ENCODE measurements at places on chromosomes 3 and 15. TPM values are rescaled to one million over a fixed set of nuclear protein-coding genes. Genes with fewer than 3 reads are reported as not detected.

DNA sequence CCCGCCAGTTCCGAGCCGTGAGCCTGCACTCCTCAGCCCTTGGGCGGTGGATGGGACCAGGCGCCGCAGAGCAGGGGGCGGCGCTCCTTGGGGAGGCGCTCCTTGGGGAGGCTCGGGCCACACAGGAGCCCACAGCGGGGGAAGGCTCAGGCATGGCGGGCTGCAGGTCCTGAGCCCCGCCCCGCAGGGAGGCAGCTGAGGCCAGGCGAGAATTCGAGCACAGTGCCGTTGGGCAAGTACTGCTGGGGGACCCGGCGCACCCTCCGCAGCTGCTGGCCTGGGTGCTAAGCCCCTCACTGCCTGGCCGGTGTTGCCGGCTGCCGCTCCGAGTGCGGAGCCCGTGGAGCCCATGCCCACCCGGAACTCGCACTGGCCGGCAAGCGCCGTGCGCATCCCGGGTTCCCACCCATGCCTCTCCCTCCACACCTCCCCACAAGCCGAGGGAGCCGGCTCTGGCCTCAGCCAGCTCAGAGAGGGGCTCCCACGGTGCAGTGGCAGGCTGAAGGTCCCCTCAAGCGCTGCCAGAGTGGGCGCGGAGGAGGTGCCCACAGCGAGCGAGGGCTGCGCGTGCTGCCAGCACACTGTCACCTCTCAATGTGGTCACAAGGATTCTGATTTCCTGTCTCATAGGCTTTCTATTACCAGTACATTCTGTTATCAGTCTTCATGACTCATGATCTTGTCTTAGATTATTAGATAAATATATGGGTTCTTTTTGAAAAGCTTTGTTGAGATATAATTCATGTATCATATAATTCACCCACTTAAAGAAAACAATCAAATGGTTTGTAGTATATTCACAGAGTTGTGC, 44.0 kb upstream of the LRIG1 start:
- no peak overlapping the region for H3K4me3 ChIP-seq
- no peaks in the 10 kb centered on the region for H3K27me3 ChIP-seq
- H3K27ac ChIP-seq = no peak overlapping the region

DNA sequence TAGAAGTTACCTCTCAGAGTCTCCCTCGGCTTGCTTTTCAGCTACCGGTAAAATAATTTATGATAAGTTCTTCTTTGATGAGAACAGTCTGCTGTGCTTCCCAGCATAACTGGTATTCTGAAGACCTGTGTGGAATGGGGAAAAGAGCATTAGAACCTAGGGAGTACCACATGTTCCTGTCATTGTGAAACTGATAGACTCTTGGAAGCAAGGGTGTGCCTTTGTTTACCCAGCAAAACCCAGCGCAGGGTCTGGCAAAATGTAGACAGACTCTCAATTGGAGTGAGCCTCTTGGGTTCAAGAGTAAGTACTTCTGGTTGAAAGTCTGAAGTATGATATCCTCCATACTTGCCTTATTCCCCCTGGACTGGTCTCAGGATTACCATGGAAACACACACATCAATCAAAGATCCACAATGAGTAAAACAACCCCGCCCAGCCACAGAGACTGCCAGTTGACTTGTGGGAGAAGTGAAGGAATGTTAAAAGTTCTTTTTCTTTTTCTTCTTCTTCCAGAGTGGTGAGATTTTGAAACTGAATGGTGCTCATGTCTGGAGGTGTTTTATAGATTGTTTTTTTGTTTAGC, 652.4 kb upstream of the NAALADL2 start:
- no peak for DNase-seq
- no peak overlapping the region for H3K4me3 ChIP-seq
- no peak overlapping the region for H3K27ac ChIP-seq
- H3K4me1 ChIP-seq = no peaks in the 10 kb centered on the region
- no peaks in the 10 kb centered on the region for H3K36me3 ChIP-seq

DNA sequence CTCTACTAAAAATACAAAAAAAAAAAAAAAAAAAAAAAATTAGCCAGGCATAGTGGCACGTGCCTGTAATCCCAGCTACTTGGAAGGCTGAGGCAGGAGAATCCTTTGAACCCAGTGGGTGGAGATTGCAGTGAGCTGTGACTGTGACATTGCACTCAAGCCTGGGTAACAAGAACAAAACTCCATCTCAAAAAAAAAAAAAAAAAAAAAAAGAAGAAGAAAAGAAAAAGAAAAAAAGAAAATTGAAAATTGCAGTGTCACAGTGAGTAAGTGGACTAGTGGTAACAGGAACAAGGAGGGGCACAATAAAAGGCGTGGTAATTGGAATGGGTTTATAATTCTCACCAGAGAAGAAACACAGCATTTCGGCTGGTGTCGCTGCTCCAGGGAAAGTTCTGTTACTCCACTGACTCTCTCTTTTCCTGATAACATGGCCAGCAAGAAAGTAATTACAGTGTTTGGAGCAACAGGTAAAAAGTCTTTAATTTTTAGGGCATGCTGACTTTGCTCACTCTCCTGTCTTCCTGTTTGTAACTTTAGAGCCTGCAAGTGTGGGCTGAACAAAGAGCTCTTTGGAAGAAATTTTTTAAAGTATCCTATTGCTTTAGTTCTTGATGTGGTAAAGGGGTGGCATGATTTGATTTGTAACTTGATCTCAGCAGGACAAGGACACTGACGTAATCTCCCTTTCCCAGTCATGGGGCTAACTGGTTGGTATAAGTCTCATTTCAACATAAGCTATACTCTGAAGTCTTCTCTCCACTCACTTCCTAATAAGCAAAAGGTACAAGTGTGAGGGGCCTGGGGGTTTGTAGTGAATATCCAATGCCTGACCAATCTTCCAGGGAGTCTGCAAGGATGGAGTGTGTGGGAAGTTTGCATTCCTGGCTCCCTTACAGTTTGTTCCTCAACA, 22.1 kb upstream of the TRA2B start:
- no peaks in the 10 kb centered on the region for H3K27me3 ChIP-seq
- H3K4me1 ChIP-seq = peaks cover 21% of the 10 kb centered on the region
- peak overlapping the region; percentile 25 for H3K4me3 ChIP-seq
- H3K27ac ChIP-seq = peak overlapping the region; percentile 94
- no peaks in the 10 kb centered on the region for H3K36me3 ChIP-seq

GRCh38 chr3:164791263-164791662, 287.0 kb downstream of the SI start:
- no peaks in the 10 kb centered on the region for H3K36me3 ChIP-seq
- H3K4me1 ChIP-seq = no peaks in the 10 kb centered on the region
- no peak overlapping the region for H3K4me3 ChIP-seq
- H3K27me3 ChIP-seq = no peaks in the 10 kb centered on the region
- H3K27ac ChIP-seq = no peak overlapping the region

DNA sequence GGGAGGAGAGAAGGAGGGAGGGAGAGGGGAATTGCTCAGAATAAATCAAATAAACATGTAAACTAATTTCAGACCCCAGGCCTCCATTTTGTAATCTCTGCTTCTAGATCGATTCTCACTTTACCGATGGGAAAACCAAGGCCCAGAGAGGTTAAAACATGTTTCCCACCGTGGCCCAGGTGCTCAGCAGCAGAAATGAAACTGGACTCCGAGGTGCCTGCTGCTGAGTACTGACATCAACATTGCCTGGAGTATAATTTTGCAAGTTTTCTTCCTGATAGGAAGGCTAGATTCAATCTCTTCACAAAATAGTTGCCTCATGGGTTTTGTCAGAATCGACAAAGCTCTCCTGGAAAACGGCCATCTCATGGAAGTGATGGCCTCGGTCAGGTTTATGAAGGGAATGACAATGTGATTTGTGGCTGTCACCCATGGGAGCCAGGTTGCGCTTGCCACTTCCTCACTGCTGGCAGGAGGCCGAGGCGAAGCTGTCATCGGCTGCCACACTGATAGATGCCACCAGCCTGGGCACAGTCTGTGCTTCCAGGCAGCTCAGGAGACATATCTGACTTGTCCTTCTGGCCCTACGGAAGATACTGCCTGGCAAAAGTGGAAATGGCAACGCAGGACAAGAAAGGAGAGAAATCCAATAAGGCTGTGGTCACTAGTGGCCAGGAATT, 133.1 kb upstream of the LRRN1 start:
- DNase-seq = no peak
- H3K36me3 ChIP-seq = no peaks in the 10 kb centered on the region
- H3K4me3 ChIP-seq = no peak overlapping the region

DNA sequence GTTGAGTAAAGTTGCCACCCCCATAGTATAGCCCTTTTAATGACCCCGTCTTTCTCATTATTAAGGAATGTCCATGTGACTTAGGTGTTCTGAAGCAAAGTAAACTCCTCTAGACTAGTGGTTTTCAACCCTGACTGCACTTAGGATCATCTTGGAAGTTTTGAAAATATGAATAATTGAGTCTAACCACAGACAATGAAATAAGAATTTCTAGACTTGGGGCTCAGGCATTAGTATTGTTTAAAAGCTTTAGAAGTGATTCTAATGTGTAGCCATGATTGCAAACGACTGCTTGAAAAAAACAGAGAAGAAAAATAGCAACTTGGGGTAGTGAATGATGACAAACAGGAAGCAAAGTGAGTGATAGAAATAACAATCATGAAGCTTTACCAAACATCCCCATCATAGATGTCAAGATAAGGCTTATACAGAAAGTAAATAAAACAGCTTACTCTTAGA, 35.0 kb downstream of the ALCAM start:
- peaks cover 35% of the 10 kb centered on the region for H3K4me1 ChIP-seq
- H3K36me3 ChIP-seq = peaks cover 11% of the 10 kb centered on the region
- no peak for DNase-seq
- H3K4me3 ChIP-seq = no peak overlapping the region

DNA sequence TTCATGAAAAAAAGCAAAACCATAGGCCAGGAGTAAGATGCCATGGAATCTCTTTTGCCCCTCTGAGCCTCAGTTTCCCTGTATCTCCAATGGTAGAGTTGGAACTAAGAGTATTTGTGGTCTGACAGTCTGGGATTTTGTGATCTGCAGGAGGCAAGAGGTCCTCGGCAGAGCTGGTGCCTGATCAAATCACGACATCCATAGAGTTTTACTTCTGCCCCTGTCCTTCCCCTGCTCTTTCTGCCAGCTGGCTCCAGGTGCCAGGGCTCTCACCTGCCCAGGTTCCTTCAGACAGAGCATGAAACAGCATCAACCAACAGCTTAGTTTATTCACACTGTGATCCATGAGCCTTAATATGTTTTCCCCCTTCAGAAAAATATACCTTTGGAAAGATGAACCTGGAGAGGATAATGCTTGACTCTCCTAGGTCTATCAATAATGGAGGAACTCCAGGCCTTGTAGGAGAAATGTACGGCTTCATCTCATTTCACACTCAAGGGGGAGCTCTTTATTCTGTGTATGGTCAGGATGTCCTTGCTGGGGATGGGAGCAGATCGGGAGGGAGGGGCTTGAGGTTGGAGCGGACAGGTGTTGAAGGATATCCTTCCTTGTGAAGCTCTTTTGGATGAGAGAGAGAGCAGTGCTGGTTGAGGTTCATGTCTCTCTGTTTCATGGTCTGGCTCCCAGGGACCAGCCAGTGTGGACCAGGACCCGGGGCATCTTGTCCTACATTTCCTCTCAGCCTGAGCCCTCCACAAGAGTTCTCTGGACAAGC, 309.9 kb downstream of the RPLP1 start:
- no peak overlapping the region for H3K4me3 ChIP-seq
- DNase-seq = no peak
- no peaks in the 10 kb centered on the region for H3K36me3 ChIP-seq
- 0 out of 2 replicates have a peak overlapping the region, but pooled peaks have one; percentile 4 for H3K27ac ChIP-seq
- peaks cover 41% of the 10 kb centered on the region for H3K4me1 ChIP-seq
- no peaks in the 10 kb centered on the region for H3K27me3 ChIP-seq

GRCh38 chr3:13574798-13575451, 26.0 kb downstream of the FBLN2 start:
- DNase-seq = no peak
- no peak overlapping the region for H3K4me3 ChIP-seq
- no peaks in the 10 kb centered on the region for H3K4me1 ChIP-seq
- H3K27me3 ChIP-seq = no peaks in the 10 kb centered on the region
- H3K36me3 ChIP-seq = no peaks in the 10 kb centered on the region

GRCh38 chr15:77589839-77590238, 42.9 kb downstream of the LINGO1 start:
- H3K36me3 ChIP-seq = no peaks in the 10 kb centered on the region
- no peaks in the 10 kb centered on the region for H3K27me3 ChIP-seq
- no peaks in the 10 kb centered on the region for H3K4me1 ChIP-seq
- no peak for DNase-seq
- no peak overlapping the region for H3K4me3 ChIP-seq

- no peak overlapping the region for H3K27ac ChIP-seq
- peaks cover 9% of the 10 kb centered on the region for H3K27me3 ChIP-seq
- no peaks in the 10 kb centered on the region for H3K36me3 ChIP-seq
- no peak overlapping the region for H3K4me3 ChIP-seq
Measured at GRCh38 chr3:179825527-179826246, 172.8 kb downstream of the USP13 start.

DNA sequence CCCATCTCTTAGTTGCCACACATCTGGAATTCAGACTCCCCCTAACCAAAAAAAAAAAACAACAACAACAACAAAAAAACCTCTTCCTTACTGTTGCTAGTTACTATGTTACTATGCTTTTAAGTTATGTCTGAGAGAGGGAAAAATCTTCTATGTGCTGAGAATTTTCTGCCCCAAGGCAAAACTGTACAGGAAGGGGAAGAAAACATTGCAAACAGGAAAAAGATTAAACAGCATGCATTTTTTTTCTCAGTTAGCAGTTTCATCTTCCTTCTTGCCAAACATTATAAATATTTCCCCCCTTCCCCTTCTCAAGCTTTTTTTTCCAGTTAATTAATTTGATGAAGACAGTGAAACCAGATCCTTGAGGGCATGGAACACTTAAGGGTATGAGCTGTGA, 1.1 kb upstream of the CD200R1 start:
- H3K27me3 ChIP-seq = peaks cover 5% of the 10 kb centered on the region
- no peak overlapping the region for H3K27ac ChIP-seq
- DNase-seq = no peak
- no peaks in the 10 kb centered on the region for H3K36me3 ChIP-seq

GRCh38 chr3:153165261-153165681, 3.2 kb downstream of the RAP2B start:
- no peak overlapping the region for H3K27ac ChIP-seq
- peak; percentile 21 for DNase-seq
- no peaks in the 10 kb centered on the region for H3K27me3 ChIP-seq

Gene PLAAT1
- total RNA-seq = 1.4 TPM

Gene CKMT1B
- total RNA-seq = not detected

Gene PXK
- total RNA-seq = 13.3 TPM

Gene CPN2
- total RNA-seq = not detected

Gene MANF
- total RNA-seq = 146 TPM

Gene HTR3C
- total RNA-seq = not detected

Gene KLHL40
- not detected for total RNA-seq

Gene POLQ
- total RNA-seq = 9.1 TPM

Gene CLDN1
- total RNA-seq = 2.4 TPM

Gene KIF15
- total RNA-seq = 26.1 TPM

All from SJSA1 (cell line).